ENCODE measurements at places on chromosomes 3 and 15.
A peak's percentile ranks its signal among the peaks of the same experiment; 100 is the strongest.

DNA sequence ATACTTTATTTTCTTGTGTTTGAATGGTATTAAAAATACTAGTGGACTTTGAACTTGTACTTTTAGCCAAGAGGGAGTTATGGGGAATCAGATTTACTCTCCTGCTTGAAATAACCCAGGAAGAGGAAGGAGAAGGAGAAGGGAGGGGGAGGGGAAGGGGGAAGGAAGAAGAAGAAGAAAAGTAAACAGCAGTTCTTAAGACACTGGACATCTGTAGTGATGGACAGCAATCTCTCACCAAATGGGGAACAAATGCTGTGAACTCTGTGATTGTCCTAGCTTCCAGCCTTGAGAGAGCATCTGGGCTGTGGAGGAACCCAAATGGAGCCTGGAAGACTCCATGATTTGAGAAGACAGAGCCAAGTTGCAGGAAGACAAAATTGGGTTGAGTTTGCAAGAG lies 52.0 kb downstream of the VPS8 start:
- no peak for DNase-seq

DNA sequence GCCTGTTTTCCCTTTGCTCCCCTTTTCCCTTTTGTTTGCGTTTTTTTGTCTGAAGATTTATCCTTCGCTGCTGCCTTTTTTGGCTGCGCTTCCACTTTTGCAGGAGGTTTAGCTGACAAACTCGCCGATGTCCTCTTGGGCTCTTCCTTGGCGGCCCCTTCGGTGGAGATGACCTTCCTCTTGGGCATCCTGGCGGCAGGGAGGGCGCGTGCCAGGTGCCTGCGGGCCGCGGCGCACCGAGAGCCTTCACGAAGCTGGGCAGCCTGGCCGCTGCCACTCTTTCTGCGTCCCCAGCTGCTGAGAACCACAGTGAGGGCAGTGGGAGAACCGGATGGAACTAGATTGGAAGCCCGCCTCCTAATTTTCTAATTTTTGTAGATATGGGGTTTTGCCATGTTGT lies 197.1 kb upstream of the C2CD4B start:
- no peak for DNase-seq

DNA sequence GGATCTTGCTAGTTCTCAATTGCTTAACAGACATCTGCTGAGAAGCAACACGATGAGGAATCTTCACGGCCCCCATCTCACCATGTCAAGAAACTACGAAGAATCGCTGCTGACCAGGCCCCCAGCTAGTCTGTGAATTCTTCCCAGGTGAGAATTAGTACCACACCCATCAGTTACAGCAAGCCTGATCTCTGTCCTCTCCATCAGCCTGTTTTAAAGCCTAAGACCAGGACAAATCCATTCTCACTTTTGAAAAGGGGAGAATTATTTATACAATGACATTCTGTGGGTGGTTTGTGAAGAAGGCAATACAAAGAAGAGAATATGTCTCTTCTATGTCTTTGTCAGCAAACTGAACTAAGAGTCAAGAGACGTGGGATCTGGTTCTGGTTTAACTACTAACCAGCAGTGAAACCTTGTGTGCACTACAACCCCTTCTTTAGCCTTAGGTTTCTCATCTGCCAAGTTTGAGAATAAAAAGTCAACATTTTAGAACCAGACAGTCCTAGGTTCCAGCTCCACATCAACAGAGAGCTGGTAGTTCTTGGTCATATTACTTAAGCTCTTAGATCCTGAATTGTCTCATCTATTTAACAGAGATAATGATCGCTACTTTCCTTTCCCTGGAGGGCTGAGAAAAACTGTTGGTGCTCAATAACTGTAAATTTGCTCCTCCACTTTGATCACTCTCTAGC lies 160.4 kb upstream of the RORA start:
- DNase-seq: no peak

DNA sequence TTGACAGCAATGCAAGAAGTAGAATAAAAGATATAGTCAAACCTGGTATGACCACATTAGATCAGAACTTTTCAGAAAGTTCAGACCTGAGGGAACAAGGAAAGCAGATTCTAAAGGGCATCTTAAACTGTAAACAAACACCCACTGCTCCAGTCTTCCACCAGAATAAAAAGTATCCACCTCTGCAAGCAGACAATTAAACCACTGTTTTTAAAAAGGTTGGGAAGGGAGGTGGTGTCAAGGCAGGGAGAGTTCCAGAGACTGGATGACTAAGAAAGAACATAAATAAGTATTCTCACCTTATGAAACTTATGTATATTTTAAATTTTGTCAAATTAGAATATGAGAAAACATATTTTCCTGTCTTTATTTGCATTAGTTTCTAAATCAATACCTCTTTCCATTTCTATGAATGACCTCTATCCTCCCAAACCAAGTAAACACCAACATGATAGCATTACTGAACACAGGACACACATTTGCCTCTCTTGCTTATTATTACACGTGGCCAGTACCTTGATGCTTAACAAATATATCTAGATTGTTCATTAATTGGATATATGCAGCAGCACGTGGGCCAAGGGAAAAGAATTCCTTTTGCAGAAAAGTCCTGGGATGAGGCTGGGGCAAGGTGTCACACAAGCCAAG lies 31.6 kb downstream of the PIK3CB start:
- DNase-seq: no peak

DNA sequence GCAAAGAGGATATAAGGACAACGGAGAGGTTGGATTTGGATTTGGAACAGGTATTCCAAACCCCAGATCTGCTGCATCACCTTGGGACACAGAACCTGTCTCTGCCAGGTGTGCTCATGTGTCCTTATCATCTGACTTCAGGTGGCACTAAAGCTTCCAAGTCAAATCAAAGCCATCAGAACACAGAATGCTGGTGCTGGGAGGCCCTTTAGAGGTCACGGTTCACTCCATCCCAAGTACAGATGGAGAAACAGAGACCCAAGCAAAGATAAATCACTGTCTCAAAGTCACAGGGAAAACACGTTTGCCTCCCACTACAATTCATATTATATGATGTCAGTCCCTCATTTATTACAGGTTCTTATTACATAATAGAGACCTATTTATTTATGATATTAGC lies 72.8 kb downstream of the HES1 start:
- no peak for DNase-seq

DNA sequence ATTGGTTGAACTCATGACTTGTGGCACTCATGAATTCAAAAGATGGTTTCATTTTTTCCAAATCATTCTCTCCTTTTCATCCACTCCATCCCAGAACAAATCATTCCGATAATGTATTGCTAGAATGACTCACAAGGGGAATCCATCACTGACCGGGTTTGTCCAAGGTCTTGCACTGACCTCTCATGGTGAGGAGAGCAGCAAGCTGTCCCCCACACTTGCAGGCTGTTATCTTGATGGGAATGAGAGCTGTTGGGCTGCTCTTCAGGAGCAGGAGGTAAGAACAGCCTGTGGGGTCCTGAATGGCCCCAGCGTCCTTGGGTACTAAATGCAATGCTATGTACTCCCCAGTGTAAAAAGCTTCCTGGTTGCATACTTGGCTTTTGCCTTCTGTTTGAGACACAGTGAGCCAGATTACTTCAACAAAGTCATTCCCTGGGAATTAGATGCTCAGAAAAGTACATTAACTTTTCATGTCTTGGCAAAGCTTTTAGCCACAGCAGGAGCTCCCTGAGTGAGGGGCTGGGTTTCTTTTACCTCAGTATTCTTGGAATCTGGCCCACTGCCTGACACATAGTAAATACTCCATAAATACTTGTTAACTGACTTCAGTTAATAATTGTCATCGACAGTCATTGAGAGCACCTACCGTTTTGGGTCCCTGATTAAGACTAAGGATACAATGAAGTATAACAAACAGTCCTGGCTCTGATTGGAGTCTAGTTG lies 24.1 kb downstream of the CCNL1 start:
- DNase-seq: no peak

DNA sequence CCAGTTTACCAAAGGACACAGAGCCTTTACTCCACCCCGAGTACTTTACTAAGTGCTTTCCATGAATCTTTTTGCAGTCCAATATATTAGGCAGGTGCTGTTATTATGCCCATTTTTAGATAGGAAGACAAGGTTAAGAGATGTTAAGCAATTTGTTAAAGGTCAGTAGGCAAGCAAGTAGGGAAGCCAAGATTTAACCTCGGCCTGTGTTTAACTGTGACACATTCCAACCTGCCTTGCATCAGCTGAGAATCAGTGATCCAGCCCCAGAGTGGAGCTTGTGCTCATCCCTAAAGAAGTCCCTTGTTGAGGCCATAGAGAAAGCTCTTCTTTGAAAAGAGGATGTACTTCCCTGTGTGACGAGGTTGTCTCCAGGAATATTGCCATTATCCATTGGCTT lies 51.3 kb upstream of the C15orf61 start:
- DNase-seq: no peak

GRCh38 chr15:58148120-58148519 lies 9.9 kb downstream of the AQP9 start:
- no peak for DNase-seq

GRCh38 chr15:57298843-57299550 lies 77.3 kb upstream of the CGNL1 start:
- DNase-seq: no peak

DNA sequence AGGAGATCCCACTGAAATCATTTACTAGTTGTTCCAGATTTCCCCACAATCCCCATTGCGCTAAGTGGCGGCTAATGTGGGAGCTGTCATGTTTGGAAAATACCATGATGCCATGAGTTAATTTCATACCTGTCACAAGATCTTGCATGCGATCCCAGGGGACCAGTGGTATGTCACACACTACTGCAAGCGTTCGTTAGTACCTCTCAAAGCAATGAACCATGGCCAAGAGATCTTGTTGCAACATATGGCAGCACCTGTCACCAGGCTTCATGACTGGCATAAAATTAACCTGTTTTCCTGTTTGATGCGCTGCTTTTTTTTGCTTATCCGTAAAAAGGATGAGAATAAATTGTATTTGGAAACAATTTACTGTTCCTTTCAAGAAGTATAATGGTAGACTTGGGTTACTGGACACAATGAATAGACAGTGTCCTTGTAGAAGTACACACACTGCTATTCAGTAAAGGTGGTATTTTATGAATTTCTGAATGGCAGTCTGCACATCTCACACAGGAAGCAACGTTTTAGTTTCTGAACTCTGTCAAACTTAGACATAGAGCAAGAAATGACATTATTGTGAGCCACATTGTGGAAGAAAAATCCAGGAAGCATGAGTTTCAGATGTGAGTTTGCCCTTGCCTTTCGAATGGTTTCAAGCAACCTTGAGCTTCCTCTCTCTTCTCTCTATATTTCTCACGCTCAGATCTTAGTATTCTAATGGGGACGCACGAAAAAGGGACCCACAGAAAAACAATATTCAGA lies 81.9 kb downstream of the CHL1 start:
- DNase-seq: peak; percentile 32

- DNase-seq: peak; percentile 92
Observed at GRCh38 chr15:29925227-29926082, 103.2 kb upstream of the TJP1 start.

- DNase-seq: no peak
Observed at GRCh38 chr3:58179235-58180098, 31.3 kb downstream of the DNASE1L3 start.

DNA sequence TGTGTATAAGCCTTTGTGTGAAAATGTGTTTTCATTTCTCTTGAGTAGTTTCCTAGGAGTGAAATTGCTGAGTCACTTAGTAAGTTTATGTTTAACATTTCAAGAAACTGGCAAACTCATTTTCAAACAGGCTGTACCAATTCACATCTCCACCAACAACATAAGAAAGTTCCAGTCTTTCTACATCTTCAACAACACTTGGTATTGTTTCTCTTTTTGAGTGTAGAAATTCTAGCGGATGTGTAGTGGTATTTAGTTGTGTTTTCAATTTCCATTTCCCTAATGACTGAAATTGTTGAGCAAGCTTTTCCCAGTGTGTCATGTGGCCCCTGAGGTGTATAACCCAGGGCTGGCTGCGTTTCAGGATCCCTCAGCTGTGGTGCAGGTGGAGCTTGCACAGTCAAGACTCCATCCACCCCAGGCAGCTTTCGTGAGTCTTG lies 258.5 kb downstream of the PDCD6IP start:
- no peak for DNase-seq

- no peak for DNase-seq
Observed at GRCh38 chr3:5423076-5423475, 235.6 kb downstream of the EDEM1 start.

DNA sequence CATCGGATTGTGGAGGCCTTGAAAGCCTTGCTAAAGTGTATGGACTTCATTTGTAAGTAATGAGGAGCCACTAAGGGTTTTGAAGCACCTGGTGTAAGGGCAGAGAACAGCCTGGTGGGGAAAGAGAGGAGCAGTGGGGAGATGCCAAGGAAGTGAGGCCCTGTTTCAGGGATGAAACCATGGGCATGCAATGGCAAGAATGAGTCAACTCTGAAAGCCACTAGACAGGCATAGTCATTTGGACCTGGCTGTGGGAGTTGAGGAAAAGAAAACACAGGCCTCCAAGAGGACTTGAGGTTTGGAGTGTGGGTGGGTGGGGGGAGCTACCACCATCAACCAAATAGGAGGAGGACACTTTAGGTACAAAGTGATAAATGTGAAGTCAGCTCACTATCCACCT lies 7.6 kb downstream of the XCR1 start:
- DNase-seq: no peak

DNA sequence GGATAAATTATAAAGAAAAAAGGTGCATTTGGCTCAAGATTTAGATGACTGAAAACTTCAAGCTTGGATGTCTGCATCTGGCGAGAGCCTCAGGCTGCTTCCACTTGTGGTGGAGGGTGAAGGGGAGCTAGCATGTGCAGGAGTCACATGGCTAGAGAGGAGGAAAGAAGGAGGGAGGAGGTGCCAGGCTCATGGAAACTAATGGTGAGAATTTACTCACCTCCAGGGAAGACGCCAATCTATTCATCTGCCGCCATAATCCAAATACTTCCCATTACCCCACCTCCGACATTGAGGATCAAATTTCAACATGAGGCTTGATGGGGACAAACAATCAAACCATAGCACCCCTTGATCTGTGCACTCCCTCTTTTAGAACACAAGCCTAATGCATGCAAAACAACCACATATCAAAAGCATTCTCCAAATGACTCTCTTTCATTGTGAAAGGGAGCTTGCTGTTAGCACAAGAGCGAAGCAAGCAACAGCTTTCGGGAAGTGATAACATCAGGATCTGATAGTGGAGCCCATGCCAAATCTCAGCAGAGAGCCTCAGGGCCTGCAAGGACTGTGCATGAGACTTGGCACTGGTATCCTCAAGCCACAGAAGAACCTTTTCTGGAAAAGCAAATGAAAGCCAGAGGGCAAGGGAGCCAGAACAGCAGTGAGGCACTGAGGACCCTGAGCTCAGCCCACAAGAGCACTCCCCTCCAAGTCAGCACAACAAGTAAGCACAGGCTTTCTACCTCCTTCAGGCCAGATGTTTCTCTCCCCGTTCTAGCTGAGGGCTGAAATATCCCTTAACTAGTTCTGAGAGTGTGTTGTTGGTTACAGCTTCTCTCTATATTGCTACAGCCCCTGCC lies 50.2 kb upstream of the THBS1 start:
- DNase-seq: no peak
